Mesothelial cell of epicardium (in vitro differentiated cells): ENCODE measurements at places on chromosomes 2 and 18. TPM values are rescaled to one million over a fixed set of nuclear protein-coding genes. Genes with fewer than 3 reads are reported as not detected.

RGPD3 gene
- total RNA-seq, result 0.09 to 0.18 TPM (median 0.18 TPM) in 3 replicates

REG1B gene
- total RNA-seq, result not detected in 3 replicates

STPG4 gene
- total RNA-seq, result 0.27 to 0.52 TPM in 2 of 3 replicates, not detected in the other

SUPT7L gene
- 40.6 to 42.6 TPM (median 41.2 TPM) in 3 replicates for total RNA-seq

CHRND gene
- not detected in 3 replicates for total RNA-seq

MEP1B gene
- 0.18 TPM in 1 of 3 replicates, not detected in the others for total RNA-seq

HOXD13 gene
- 0.49 to 0.63 TPM (median 0.56 TPM) in 3 replicates for total RNA-seq
